ENCODE measurements at places on chromosomes 3 and 15.

- DNase-seq = no peak
These were observed 54.2 kb downstream of the SLC25A36 start for GRCh38 chr3:140995881-140996280.

- peak; percentile 4 for DNase-seq
These were observed 15.6 kb upstream of the MAGEF1 start for GRCh38 chr3:184727357-184728009.

DNA sequence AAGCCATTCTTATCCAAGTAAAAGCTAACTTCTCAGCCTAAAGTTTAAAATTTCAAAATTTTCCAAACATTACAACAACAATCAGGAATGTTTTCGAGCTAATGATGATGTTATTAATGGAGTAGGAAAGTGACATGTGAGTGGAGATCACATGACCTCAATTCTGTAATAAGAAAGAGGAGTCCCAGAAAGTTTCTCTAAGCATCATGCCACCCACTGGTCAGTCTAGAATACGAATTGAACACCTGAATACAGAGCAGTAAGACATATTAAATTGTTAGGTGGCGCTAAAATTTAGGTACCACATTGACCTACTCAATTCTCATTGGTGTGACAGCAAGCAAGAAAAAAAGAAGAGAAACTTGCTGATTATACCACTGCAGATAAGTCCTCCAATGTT lies 163.9 kb downstream of the DCLK3 start:
- no peak for DNase-seq

- DNase-seq = no peak
These were observed 97.3 kb upstream of the LRIG1 start for GRCh38 chr3:66598168-66598567.

- DNase-seq = no peak
These were observed 375.7 kb upstream of the LRRC3B start for GRCh38 chr3:26246901-26247300.

DNA sequence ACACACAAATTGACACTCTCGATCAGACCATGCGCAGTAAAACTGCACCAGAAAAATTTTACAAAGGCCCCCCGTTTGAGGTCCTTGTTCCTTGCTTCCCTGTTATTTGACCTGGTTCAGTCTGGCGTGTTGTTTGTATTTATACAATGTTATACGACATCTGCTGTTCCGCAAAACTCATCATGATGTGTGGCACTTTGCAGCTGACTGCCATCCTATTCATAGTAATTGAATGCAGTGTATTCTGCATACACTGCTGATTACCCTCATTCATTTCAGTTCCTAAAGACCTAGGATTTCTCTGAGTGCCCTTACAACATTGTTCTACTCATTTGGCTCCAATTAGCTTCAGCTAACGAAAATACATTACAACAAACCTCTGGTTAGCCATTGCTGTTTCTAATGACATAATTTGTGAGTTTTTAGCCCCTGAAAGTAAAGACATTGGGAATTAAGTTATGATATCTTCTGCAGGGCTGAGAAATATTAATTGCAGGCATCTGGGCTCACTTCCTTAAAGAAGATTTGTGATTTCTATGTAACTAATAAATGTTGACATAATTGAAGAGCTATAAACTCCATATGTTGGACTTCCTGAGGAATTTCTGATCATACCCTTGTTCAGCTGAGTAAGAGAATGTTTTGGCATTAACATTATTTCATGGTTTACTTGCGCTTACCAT lies 75.7 kb downstream of the C3orf38 start:
- DNase-seq = no peak

- DNase-seq = no peak
These were observed 10.1 kb downstream of the GOLIM4 start for GRCh38 chr3:168085491-168086119.

DNA sequence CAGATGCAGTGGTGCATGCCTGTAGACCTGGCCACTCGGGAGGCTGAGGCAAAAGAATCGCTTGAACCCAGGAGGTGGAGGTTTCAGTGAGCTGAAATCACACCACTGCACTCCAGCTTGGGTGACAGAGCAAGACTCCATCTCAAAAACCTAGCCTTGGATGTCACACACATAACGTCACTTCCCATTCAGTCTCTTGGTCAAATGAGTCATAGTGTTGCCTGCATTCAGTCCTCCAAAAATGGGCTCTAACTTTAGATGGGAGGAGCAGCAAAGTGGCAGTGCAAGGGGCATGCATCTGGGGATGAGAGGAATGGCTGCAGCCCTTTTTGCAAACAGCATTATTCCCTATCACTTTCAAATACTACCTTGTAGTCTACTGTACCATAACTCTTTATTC lies 62.9 kb upstream of the AGBL1 start:
- no peak for DNase-seq

DNA sequence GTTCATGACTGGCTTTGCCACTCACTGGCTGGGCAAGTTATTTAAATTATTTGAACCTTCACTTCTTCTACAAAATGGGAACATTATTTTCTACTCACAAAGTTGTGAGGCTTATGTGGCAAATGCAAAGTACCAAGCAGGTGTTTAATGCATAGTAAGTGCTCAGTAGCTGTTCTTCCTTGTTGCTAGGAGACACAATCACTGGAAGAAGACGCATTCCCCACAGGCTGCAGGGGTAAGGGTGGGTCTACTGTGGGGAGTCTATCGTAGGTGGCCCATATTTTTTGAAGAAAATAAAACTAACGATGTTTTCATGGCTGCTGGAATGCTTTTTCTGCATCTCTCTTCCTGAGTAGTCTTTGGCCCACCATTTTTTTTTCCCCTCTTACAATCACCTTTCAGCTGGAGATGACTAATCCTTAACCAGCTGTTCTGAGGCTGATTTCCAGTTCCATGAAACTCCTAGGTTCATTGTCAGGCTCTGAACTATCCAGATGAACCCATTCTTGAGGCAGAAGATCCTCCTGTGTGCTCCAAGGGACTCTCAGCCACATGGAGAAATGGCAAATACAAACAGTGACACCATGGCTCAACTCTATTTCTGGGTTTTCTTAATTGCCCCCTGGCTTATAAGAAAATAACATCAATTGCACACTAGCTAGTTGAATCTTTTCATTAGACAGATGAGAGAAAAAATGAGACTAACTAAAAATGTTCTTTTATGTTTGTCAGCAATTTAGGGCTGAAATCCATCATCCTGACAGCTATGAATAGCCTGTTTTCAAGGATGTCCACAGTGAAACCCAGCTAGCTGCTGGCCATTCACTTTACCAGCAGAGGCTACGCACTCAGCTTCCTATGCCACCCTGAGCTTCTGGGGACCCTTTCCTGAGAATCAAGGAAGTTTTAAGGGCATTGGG lies 108.3 kb upstream of the ETV5 start:
- DNase-seq = no peak

Data from activated T-helper 9 cell treated with anti-CD3 and anti-CD28 coated beads, Interleukin-2, amount 50 U/mL, for 16 hours (primary cell).